ENCODE measurements at places on chromosomes 5 and 9.

DNA sequence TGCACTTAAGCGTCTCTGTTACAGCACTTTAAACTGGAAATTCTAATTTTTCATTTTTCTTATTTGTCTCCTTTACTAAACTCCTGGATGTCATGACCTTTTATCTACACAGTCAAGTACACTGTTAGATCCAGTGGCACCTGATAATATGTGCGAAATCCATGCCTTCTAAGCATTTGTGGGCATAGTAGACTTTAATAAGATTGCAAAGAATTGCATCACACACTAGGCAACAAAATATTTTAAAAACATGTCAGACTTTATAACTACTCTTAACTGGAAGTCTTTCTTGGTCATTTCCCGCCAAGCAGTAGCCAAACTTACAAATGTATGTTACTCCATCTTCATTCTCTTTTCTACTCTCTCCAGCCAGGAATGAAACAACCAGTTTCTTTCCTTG, 5.0 kb upstream of the SPINK1 start:
- no peak for DNase-seq

DNA sequence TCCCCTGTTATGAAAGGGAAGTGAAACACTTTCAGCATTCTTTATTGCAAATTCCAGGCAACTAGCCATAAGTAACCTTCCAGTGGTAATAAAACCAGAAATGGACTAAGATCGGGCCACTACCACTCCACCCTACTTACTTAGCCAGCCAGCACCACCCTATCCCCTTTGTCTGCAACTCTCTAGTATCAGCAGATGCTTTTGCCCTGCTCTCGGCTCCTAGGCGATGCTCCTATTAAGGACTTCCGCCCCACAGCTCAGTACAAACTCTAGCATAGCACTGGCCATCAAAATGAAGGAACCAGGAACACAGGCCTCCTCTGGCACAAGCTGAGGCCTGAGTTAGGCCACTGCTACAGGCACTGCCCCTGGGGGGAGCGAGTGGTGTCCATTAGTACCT, 81.2 kb downstream of the GLDC start:
- peak; percentile 54 for DNase-seq

- peak; percentile 96 for DNase-seq
These were observed 9.2 kb upstream of the PHYHD1 start for GRCh38 chr9:128911529-128912035.

DNA sequence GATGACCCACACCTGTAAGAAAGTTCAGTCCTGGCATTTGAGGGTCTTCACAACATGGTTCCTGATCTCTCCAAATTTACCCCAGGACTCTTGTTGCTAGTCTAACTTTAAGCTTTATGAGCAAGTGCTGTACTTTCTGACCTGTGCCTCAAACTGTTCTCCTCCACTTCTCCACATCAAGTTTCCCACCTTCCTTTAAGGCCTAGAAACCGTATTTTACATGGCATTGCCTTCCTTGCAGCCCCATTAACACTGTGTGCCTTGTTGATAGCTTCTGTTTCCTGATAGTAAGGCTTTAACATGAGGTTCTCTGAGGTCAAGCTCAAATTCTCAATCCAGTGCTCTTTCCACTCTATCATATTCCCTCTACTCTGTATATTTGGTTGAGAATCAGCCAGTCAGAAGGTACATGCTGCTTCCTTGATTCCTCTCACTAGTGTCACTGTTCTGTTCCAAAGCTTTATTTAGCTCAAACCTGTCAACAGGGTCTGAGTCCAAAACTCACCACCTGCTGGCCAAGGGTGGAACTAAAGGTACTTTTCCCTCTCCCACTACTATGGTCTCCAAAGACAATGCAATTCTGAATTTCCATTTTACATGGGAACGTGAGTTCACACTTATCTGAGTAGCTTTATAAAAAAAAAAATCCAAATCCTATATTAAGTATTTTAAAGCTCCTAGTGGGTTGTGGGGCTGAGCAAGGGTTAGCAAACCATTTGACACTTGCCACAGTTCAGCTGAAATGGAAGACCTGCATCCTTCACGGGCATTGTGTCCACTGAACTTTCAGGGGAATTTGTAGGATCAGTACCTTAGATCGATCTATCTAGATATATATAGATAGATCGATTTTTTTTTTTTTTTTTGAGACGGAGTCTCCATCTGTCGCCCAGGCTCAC, 21.1 kb downstream of the VCP start:
- DNase-seq = peak; percentile 52

DNA sequence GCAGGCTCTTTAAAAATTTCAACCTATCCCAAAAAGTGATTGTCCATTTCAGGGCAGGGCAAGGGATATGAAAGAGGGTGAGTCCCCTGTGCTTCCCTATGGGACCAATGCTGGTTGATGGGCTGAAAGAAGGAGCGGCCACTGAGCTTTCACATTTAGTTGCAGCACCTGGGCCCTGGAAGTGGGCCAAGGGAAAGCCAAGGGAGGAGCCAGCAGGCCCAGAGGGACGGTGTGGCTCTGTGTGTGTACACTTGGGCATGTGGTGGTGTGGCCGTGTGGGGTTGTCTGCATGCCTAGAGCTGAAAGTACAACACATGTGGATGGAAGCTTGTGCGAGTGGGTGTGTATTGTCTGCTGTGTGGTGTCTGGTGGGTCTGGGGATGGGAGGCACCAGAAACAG, 14.0 kb upstream of the PSMD5 start:
- DNase-seq = no peak

- DNase-seq = no peak
These were observed 812 bp downstream of the SREK1 start for GRCh38 chr5:66144834-66145390.

DNA sequence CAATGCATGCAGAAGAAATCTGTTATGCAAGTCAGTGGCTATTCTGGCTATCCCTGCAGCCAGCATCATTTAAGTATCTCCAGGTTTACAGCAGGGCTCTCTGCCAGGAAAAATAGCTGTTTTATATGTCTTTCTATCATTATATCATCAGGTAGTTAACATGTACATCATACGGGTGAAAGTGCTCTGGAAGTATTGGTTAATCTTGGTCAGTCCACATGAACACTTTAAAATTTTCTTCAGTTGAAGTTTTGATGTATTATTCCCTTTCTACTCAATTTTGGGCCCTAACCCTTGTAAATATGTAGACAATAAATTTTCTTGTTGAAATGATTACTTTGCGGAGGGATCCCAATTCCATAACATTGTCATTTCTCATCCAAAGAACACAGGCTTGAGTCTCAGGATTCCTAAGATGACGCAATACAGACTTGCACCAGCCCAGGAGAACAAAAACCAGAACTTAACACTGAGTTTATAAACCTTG, 67.5 kb downstream of the SEMA6A start:
- DNase-seq = peak; percentile 75

DNA sequence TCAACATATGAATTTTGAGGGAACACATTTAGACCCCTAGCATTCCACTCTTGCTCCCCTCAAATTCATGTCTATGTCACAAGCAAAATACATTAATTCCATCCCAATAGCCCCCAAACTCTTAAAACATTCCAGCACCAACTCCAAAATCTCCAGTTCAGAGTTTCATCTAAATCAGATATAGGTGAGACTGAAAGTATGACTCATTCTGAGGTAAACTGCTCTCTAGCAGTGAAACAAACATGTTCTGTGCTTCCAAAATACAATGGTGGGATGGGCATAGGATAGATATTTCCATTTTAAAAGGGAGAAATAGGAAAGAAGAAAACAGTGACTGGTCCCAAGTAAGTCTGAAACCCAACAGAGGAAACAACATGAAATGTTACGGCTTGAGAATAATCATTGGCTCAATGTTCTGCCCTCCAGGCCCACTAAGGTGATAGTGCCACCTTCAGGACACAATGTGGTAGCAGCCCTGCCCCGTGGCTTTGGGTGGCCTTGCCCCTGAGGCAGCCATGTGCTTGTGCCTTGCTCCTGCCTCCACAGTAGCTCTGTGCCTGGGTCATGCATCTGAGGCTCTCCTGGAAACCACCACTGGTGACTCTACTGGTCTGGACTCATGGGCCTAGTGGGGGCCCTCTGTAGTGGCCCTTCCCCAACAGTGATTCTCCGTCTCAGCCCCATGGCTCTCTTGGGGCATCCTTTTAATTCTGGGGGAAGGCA, 36.4 kb upstream of the IPPK start:
- no peak for DNase-seq

DNA sequence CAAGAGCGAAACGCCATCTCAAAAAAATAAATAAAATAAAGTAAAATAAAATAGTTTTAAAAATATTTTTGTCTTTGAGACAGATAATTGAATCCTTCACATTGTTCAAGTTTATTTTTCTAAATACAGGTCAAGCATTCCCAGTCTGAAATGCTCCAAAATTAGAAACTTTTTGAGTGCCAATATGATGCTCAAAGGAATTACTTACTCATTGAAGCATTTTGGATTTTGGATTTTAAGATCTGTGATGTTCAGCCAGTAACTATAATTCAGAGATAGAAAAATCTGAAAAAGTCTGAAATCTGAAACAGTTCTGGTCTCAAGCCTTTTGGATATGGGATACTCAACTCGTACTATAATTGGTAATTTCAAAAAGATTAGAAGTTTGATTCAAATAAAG, 39.8 kb downstream of the RBM27 start:
- DNase-seq = no peak

DNA sequence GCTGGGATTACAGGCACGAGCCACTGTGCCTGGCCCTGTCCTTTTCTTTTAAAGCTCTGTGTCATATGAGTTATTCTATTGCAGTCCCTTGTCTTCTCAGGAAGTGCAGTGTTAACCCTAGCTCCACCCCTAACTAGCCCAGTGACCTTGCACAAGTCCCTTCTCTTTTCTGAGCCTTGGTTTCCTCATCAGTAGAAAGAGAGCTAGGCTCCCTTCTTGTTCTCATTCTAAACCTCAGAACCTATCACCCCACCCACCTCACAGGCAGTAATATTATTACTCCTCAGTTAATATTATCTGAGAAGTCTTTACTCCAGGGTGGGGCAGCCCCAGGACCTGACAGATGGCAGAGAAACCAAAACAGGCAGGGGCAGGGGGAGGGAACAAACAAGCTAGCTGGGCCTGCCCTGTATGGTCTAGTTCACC, 7.2 kb downstream of the CYFIP2 start:
- no peak for DNase-seq

DNA sequence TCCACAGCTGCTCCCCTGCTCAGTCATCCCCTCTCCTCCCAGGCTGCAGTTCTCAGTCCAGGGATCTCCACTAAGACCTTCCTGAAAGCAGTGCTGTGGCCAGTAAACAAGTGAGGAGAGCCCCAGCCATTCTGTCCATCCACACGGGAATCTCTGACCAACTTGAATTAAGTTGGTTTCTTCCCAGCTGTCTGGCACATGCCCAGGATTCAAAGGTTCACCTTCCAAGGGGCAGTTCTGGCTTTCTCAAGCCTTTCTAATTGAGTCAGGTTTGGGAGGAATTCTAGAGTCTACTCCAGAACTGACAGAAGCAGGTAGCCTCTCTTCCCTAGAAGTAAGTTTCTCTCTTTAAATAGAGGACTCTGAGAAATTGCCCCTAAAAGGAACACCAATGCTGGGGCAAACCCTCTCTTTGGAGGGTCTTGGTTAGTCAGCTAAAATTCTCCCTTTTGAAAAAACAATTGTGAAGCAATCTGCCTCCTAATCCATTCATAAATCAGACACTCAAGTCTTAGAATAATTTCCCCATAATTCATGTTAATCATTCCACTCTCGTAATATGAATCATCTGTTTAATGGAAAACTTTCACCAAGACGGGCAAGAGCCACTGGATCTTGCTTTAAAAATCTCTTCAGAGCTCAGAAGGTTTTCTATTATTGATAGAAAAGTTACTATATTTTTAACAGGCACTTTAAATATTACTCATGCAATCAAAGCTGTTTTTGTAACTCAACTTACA, 133.8 kb downstream of the SPOCK1 start:
- peak; percentile 49 for DNase-seq

DNA sequence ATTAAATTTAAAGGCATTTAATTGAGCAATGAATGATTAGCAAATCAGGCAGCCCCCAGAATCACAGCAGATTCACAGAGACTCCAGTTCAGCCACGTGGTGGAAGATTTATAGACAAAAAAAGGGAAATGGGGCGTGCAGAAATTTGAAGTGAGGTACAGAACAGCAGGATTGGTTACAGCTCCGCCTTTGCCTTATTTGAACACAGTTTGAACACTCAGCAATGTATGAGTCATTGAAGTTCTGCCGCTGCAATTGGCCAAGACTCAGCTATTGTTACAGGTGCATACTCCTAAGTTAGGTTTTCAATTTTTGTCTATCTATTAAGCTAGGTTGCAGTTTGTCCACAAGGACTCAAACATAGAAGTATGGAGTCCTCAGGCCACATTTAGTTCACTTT, 157.7 kb upstream of the SLC12A2 start:
- DNase-seq = no peak

DNA sequence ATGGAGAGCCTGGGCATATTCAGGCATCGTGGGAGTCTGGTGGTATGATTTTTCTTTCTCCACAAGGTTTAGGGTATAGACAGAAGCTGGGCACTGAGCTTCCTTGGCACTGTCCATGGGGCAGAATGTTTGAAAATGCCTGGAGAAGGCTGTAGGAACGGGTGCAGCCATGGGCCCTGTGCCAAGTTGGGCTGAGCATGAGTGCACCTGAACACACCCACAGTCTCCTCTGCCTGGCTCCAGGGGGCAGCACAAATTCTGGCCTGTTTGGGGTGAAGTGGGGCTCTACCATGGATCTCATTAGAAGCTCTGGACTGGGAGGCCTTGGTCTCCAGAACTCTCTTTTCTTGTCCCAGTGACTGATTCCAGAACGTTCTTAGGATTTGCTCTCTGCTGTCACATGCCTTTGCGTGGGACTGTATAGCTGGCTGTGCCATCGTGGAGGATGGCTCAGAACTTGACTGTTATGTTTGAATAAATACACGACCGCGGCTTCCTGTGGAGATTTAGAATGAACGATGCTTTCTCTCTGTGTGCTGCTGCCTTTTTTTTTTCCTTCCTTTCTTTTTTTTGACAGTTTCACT, 229.8 kb downstream of the FANCC start:
- DNase-seq = no peak

- no peak for DNase-seq
These were observed 6.2 kb upstream of the CERCAM start for GRCh38 chr9:128414461-128414860.

DNA sequence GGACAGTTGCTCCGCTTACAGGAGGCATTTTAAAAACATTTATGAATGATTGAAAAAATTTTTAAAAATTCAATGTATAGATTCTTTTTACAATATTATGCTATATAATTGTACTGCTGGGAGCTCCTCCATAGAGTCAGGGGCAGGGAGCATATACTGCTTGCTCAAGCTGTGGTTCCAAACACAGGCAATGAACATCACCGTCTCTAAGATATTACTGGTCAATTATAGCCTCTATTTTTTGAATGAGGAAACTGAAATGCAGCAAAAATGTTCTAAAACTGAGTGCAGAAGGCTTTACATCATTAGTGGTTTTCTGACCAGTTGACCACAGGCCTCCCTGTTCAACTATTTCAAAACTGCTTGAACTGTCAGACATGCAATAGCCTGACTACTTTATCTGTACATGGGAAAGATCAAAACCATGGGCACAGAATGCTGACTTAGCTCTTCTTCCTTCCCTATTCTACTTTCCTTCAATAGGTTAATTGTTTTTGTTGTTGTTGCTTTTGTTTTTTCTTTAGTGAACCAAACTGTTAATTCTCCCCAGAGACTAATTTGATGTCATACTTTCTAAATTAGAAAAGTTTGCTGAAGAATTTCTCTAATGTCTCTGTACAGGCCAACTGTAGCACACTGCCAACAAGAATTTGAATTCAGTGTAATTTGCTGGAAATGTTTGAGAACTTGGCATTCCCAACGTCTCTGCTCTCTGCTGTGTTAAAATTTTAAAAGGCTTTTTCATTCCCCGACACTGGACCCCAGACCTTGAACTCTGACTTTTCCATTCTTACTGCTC, 107.6 kb upstream of the MPDZ start:
- peak; percentile 80 for DNase-seq
